Lower leg skin (tissue), 4 donors: ENCODE measurements at places on chromosomes 7 and 10. TPM values are rescaled to one million over a fixed set of nuclear protein-coding genes. Genes with fewer than 3 reads are reported as not detected.
A peak's percentile ranks its signal among the peaks of the same experiment; 100 is the strongest.

Gene IGFBP1
- not detected for total RNA-seq

Gene RALA
- total RNA-seq: 17.7 TPM

Gene UCMA
- total RNA-seq: not detected

Gene GNAT3
- total RNA-seq: not detected

Gene LIPF
- total RNA-seq: not detected

Gene GRID2IP
- total RNA-seq: 0.49 TPM

Gene DGKI
- 0.34 TPM for total RNA-seq

Gene SFRP5
- 2.0 TPM for total RNA-seq

DNA sequence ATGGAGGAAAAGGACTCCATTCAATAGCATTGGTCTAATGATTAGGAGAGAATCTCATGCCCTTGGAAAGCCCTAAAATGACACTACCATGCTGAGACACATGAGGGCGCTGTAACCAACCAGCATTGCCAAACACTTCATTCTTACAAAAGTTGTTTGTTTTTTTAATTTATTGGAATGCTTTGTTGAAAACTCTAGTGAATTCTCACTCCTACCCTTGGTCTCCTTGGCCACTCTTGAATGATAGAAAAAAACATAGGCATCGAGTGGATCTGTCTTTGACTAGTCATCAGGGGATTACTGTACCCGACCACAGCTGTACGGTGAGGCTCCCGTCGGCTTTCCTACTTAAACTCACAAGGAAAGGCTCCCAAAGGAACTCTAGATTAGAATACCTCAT, 29.3 kb upstream of the ADD3 start:
- DNase-seq: peak; percentile 90

GRCh38 chr7:70856901-70857630, 274.9 kb upstream of the GALNT17 start:
- DNase-seq: peak; percentile 90

DNA sequence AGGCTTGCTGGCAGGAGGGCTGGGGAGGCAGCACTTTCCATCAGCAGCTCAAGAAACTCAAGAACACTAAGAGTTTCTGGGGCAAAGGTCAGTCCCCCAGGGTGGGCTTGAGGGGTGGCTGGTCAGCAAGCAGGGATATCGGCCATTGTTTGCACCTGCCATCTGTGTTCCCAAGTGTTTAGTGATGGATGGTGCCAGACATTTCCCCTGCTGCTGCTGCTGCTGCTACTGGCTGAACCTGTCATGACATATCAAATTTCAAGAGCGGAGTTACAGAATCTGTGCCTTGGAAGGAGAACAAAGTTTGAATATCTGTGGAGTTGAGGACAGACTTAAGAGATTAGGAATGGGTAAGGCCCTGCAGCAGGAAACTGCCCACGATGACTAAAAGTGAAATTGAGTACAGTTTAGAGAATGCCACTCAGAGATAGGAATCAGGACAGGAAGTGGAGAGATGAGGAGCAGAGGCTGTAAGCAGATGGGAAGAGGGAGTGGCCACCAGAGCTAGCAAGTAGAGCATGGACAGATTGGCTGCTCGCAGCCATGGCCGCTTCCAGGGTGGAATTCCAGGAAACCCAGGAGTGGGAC, 39.2 kb upstream of the PPP1R3C start:
- DNase-seq: no peak

- DNase-seq: no peak
These were observed 160.6 kb downstream of the FGFR2 start for GRCh38 chr10:121437596-121437995.

- DNase-seq: no peak
These were observed 276.5 kb downstream of the MAGI2 start for GRCh38 chr7:79176859-79177477.

DNA sequence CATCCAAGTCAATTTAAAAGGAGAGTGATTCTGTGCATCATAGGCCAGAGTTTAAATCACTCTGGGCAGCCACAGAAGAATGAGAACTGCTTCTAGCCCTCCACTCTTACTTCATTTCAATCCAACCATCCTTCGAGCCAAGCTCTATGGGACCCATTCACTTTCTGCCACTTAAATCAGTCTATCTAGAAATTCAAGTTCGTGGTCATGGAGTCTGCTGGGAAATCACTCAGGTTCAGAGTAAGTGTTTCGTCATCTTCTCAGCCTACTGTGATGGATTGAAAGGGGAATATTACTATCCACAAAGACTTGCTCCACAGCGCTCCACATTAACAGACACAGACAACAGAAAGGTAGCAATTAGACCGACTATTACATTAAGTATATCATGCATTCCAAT, 4.6 kb downstream of the DCLRE1C start:
- no peak for DNase-seq

- DNase-seq: no peak
These were observed 6.9 kb downstream of the ATP5MF start for GRCh38 chr7:99459087-99459486.

DNA sequence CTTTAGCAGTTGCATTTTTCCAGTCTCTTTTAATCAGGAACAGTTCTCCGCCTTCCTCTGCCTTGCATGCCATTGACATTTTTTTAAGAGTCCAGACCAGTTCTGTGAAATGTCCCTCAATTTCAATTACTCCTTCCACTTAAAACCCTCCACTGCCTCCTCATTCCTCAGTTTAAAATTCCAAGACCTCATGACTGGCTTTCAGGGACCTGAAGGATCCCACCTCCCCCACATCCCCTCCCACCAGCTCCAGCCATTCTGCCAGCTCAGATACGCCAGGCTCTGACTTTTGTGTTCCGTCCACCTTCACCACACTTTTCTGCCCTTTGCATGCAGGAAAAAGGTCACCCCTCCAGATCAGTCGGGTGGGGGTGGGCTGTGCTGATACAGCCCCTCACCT, 8.7 kb downstream of the TNRC18 start:
- no peak for DNase-seq

- DNase-seq: no peak
These were observed 206.0 kb downstream of the DNAJC1 start for GRCh38 chr10:21797533-21797932.

- no peak for DNase-seq
These were observed 47.6 kb downstream of the ICA1 start for GRCh38 chr7:8214244-8214824.

DNA sequence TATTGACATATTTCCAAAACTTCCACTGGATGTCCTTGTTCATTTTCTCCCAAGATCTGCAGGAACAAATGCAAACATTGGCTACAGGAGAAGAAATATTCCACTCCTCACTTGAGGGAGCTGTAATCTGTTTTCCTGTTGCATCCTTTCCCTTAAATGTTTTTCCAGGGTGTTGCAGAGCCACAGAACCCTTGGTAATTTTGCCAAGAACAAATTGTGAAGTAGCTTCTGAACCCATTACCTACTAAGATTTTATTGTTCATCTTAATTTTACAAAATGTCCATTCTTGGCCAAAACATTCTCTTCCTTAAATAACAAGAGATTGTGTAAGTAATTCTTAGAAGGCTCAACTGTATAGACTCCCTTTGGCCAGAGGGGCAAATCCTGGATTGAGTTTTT, 177.0 kb downstream of the GNAT3 start:
- DNase-seq: no peak

DNA sequence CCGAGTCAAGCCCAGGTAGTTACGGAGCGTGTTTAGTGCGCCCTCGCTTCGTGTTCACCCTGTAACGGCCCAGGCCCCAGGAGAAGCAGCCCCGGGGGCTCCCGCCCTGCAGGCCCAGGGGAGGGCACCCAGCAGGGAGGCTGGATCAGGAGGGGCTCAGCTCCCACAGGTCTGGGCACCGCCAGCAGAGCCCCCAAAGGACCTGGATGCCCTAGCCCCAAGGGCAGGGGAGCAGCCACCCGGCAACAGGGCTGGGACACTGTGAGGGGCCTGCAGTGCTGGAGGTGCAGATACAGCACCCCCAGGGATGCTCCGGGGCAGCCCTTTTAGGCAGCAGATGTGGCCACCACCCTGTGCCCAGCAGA, 35.2 kb downstream of the PWWP2B start:
- DNase-seq: no peak
